Airway epithelial cell (primary cell): ENCODE measurements at places on chromosomes 13 and 19. TPM values are rescaled to one million over a fixed set of nuclear protein-coding genes. Genes with fewer than 3 reads are reported as not detected.

The N4BP2L1 gene
- total RNA-seq, result 0.56 and 5.3 TPM in 2 replicates

The TTYH1 gene
- 0.63 and 0.88 TPM in 2 replicates for total RNA-seq

The ZNF99 gene
- not detected in 2 replicates for total RNA-seq

The MATK gene
- not detected in 2 replicates for total RNA-seq

The SULT2A1 gene
- not detected in 2 replicates for total RNA-seq

The DUS3L gene
- total RNA-seq, result 21.9 and 24.6 TPM in 2 replicates

The CDX2 gene
- not detected in 2 replicates for total RNA-seq

The SLC7A1 gene
- total RNA-seq, result 23.1 and 26.6 TPM in 2 replicates

The SIGLECL1 gene
- total RNA-seq, result not detected in 2 replicates

The ALOX5AP gene
- total RNA-seq, result not detected in 2 replicates

The SHC2 gene
- 0.07 and 0.14 TPM in 2 replicates for total RNA-seq

The LHB gene
- not detected in 2 replicates for total RNA-seq

The BEST2 gene
- total RNA-seq, result not detected in 2 replicates

The ARL11 gene
- 0.07 TPM in 1 of 2 replicates, not detected in the other for total RNA-seq

The PDE4C gene
- not detected in 2 replicates for total RNA-seq

The LIM2 gene
- total RNA-seq, result not detected in 2 replicates

The OR10H4 gene
- total RNA-seq, result not detected in 2 replicates

The ZMYM5 gene
- total RNA-seq, result 4.5 and 7.8 TPM in 2 replicates

The GIPC3 gene
- not detected in 2 replicates for total RNA-seq

The TGFBR3L gene
- 2.6 and 10.2 TPM in 2 replicates for total RNA-seq

The SIAH3 gene
- total RNA-seq, result not detected in 2 replicates

The SLAIN1 gene
- total RNA-seq, result 0.56 TPM in 1 of 2 replicates, not detected in the other

The CEBPA gene
- 23.4 and 27.0 TPM in 2 replicates for total RNA-seq

The ZNF112 gene
- 1.5 and 2.2 TPM in 2 replicates for total RNA-seq

The GJA3 gene
- 0.37 and 0.71 TPM in 2 replicates for total RNA-seq

The MBD3L2 gene
- not detected in 2 replicates for total RNA-seq

The LPAR6 gene
- total RNA-seq, result 19.8 and 21.4 TPM in 2 replicates

The CADM4 gene
- total RNA-seq, result 13.9 and 18.8 TPM in 2 replicates

The NCCRP1 gene
- total RNA-seq, result 38.0 and 41.0 TPM in 2 replicates

The CYTH2 gene
- total RNA-seq, result 33.1 and 53.2 TPM in 2 replicates

The ZNF414 gene
- total RNA-seq, result 14.5 and 17.3 TPM in 2 replicates

The CEACAM1 gene
- total RNA-seq, result 5.7 and 5.8 TPM in 2 replicates

The PSG7 gene
- total RNA-seq, result not detected in 2 replicates

The EHD2 gene
- 121 and 124 TPM in 2 replicates for total RNA-seq

The TLE5 gene
- total RNA-seq, result 257 and 383 TPM in 2 replicates

The MIER2 gene
- 7.9 and 13.5 TPM in 2 replicates for total RNA-seq

The ELAVL3 gene
- total RNA-seq, result not detected in 2 replicates

The CEACAM20 gene
- not detected in 2 replicates for total RNA-seq

The PPM1N gene
- 3.0 and 3.9 TPM in 2 replicates for total RNA-seq

The VWA8 gene
- total RNA-seq, result 15.8 and 19.3 TPM in 2 replicates

The NALCN gene
- total RNA-seq, result 0.37 and 1.2 TPM in 2 replicates

The TINCR gene
- total RNA-seq, result 14.8 and 16.9 TPM in 2 replicates

The ZNF729 gene
- total RNA-seq, result not detected in 2 replicates

The RETN gene
- total RNA-seq, result not detected in 2 replicates

The SMAD9 gene
- total RNA-seq, result 1.3 and 2.2 TPM in 2 replicates

The GNG8 gene
- not detected in 2 replicates for total RNA-seq

The ZNF844 gene
- total RNA-seq, result 0.56 and 1.1 TPM in 2 replicates

The DGKH gene
- total RNA-seq, result 6.1 and 9.1 TPM in 2 replicates

The NLRP4 gene
- total RNA-seq, result not detected in 2 replicates

The CGB2 gene
- 0.49 and 1.3 TPM in 2 replicates for total RNA-seq

The ZNF177 gene
- 0.70 and 0.71 TPM in 2 replicates for total RNA-seq

The RHPN2 gene
- total RNA-seq, result 13.1 and 13.5 TPM in 2 replicates
